Activated naive CD8-positive, alpha-beta T cell treated with anti-CD3 and anti-CD28 coated beads, Interleukin-2, amount 10 ng/mL, durations not matched to agents 7 days and 5 days (primary cell): ENCODE measurements at places on chromosomes 5 and 9. TPM values are rescaled to one million over a fixed set of nuclear protein-coding genes. Genes with fewer than 3 reads are reported as not detected.

- peak; percentile 45 for DNase-seq
- no peaks in the 10 kb centered on the region for H3K4me1 ChIP-seq
- no peaks in the 10 kb centered on the region for H3K36me3 ChIP-seq
- no peaks in the 10 kb centered on the region for H3K27me3 ChIP-seq
Observed at GRCh38 chr5:133287500-133287899, 235.7 kb downstream of the HSPA4 start.

DNA sequence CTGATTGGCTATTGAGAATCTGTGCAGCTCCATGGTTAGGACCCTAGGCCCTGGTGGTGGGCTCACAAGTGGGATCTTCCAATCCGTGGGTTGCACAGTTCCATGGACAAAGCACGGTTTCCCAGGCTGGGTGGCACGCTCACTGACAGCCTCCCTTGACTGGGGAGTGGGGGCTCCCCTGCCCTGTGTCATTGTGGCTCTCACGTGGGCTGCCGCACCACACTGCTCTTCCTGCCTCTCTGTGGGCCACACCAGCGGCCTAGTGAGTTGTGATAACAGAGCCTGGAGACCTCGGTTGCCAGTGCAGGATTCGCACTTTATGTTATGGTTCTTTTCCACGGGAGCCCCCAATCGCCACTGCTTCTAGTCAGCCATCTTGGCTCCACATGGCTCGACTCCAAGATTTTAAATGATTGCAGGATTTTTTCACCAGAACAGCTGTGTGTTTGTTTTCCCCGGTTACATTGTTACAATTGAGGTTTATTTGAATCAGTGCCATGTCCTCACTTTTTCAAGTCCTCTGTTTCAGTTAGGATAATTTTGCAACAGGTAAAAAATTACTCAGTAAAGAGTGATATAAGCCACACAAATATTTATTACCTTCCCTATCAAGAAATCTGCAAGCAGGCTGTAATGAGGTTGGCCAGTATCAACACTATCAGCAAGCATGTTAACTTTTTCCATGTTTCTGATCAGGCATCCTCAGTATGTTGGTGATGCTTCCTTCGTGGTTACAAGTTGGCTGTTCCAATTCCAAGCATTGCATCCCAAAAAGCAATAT lies 253.8 kb downstream of the ZNF608 start:
- no peak overlapping the region for H3K4me3 ChIP-seq
- H3K27me3 ChIP-seq: peaks cover 5% of the 10 kb centered on the region
- no peak overlapping the region for H3K27ac ChIP-seq

- peak; percentile 52 for DNase-seq
- peaks cover 86% of the 10 kb centered on the region for H3K27me3 ChIP-seq
- H3K36me3 ChIP-seq: peaks cover 7% of the 10 kb centered on the region
- peak within 1 kb of the TSS; percentile 60 for H3K27ac ChIP-seq
Observed at GRCh38 chr5:135033901-135034235, at the start of gene PITX1. Gene PITX1 (minus strand): TSS chr5:135034228. CDS start chr5:135033881, 347 bp downstream.

- no peak overlapping the region for H3K4me3 ChIP-seq
- H3K36me3 ChIP-seq: no peaks in the 10 kb centered on the region
- peaks cover 37% of the 10 kb centered on the region for H3K27me3 ChIP-seq
- no peak for DNase-seq
- no peaks in the 10 kb centered on the region for H3K4me1 ChIP-seq
- H3K27ac ChIP-seq: no peak overlapping the region
Observed at GRCh38 chr5:76163111-76163628, 80.0 kb downstream of the SV2C start.

DNA sequence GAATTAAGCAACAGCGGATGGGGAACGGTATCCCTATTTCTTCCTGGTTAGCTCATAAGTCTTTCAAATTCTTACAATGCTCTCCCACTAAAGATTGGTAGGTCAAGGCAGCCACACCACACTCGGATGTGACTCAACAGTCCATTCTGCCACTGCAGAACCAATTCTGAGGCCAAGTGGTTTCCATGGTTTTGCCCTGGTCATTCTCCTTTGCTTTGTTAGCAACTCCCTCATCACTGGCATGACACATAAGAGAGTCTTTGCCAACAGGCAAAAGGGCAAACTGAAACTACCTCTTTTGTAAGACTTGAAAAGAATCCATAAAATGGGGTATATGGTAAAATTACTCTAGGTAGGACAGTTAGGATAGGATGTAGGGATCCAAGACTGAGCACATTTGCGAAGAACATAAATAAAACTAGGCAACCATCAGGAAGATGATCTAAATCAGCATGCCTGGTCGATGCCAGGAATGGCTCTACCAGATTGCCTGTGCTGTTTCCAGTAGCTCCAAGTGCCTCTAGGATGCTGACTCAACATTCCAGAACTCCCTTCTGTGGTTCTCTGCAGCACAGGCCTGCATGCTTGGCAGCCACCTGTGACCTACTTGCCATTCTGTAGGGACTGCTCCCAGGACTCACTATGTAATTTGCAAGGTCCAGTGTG lies 105.4 kb downstream of the DCP2 start:
- no peaks in the 10 kb centered on the region for H3K27me3 ChIP-seq
- no peak for DNase-seq
- no peak overlapping the region for H3K4me3 ChIP-seq
- no peaks in the 10 kb centered on the region for H3K4me1 ChIP-seq

DNA sequence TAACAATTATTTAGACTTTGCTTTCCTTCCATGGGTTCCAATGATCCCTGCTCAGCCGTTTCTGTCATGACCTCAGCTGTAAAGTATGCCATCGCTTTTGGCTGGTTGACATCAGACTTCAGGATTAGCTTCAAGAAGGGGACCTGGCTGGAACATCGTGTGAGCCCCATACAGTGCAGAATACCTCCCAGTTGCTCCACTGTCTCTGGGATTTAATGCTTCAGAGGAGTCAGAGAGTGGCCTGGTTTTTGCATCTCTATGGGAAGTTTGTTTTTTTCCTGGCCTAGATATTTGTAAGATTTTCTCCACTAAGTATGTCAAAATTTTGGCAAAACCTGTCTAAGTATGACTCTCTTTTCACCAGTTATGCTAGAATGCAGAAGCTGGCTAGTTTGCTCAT lies 216.9 kb downstream of the GABBR2 start:
- H3K27me3 ChIP-seq: peaks cover 11% of the 10 kb centered on the region
- H3K4me3 ChIP-seq: no peak overlapping the region
- H3K27ac ChIP-seq: no peak overlapping the region
- no peaks in the 10 kb centered on the region for H3K36me3 ChIP-seq

Gene IL33
- total RNA-seq: not detected

Gene ENTPD8
- total RNA-seq: not detected

Gene STPG3
- total RNA-seq: not detected

Gene FOXD4L5
- 0.43 TPM for total RNA-seq
